Caki2 (cell line): ENCODE measurements at places on chromosomes 13 and 19.
A peak's percentile ranks its signal among the peaks of the same experiment; 100 is the strongest.

DNA sequence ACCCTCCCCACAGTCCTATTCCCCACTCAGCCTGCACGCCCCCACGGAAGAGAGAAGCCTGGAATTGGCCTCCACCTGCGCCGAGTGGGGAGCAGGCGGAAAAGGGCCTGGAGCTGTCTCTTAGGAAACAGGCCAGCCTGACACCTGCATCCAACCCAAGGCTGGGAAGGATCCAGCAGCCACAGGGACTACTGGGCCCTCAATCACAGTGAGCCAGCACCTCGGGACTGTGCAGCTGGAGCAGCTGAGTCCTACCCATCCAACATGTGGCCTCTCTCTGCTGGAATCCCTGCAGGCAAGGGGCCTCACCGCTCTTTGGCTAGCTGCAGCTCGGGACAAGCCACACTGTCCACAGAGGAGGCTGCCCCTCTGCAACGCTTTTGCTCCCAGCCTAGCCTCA is 8.3 kb upstream of the EPHX3 start:
- no peak for DNase-seq

GRCh38 chr19:30227661-30228112 is 144.5 kb upstream of the ZNF536 start:
- peak; percentile 68 for DNase-seq

DNA sequence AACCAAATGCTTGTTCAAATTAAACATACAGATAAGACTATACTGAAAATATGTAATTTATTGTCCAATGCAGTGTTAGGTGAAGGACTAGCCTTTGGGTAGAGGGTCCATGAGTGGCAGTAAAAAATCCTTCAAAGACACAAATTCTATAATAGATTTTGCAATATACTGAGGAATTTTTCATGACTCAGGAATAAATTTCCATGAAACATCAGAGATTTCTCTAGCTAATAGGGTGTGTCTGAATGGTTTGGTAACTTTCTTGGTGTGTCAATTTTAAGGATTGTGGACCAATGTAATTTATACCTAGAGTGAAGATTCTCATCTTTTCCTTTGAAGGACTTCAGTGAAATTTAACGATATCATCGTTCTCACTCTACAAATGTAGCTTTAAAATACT is 546.7 kb downstream of the SLITRK5 start:
- DNase-seq: peak; percentile 23

DNA sequence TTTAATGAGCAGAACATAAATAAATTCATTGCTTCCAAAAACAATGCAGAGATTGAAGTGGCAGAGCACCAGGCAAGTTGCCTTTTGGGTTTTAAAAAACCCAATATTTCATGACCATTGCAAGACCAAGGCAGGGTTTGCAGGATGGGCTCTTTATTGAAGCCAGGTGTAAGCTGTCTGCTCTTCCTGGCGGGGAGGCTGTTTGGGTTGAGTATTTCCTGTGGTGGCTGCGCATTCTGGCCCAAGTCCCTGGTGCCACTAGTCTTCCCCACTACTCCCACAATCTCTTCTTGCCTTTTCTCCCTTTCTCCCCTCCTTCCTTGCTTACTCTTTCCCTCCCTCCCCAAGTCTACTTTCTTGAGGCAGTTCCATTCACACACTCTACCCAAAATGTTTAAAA is 116.4 kb downstream of the AKAP11 start:
- DNase-seq: no peak

GRCh38 chr19:4969292-4969771 is 419 bp downstream of the KDM4B start:
- DNase-seq: no peak

DNA sequence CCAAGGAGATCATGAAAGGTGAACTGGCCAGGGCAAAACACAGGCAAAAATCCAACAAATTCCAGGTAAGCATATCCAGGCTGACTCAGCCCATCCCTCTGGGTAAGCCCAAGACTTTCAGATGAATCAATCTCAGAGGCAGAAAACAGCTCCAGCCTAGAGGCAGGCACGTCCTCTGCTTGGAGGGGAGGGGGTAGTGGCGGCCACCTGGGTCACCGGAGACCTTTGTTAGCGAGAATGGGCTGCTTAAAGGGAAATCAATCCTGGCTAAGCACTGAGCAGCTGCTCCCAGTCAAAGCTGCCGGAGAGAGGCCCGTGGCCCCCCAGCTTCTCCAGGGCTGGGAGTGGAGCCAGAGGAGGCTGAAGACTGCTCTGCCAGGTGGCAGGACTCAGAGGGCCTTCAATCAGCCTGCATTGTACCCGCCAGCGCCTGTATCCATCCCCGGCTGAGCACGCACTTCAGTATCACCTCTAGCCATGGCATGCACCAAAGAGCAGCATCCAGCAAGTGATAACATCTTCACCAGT is 48.2 kb downstream of the PIN1 start:
- no peak for DNase-seq

DNA sequence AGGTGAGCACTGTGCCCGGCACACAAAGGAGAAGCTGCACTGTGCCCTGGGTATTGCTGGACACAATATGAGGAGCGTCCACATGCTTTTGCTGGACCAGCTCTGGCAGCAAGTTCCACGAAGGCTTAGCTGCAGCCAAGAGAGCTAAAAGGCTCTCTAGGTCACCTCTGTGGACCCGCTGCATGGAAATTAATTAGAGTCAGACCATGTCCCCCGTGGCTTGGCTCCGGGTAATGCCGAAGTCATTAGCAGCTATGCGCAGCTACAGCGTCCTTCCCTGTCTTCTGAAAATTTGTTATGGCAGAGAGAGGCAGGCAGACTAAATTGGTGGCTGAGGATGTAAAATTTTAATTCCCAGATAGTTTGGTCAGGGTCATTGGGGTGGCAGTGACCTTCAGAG is 271.5 kb downstream of the SLC7A1 start:
- no peak for DNase-seq
